Breast epithelium (tissue), 4 donors: ENCODE measurements at places on chromosomes 16 and 17.

DNA sequence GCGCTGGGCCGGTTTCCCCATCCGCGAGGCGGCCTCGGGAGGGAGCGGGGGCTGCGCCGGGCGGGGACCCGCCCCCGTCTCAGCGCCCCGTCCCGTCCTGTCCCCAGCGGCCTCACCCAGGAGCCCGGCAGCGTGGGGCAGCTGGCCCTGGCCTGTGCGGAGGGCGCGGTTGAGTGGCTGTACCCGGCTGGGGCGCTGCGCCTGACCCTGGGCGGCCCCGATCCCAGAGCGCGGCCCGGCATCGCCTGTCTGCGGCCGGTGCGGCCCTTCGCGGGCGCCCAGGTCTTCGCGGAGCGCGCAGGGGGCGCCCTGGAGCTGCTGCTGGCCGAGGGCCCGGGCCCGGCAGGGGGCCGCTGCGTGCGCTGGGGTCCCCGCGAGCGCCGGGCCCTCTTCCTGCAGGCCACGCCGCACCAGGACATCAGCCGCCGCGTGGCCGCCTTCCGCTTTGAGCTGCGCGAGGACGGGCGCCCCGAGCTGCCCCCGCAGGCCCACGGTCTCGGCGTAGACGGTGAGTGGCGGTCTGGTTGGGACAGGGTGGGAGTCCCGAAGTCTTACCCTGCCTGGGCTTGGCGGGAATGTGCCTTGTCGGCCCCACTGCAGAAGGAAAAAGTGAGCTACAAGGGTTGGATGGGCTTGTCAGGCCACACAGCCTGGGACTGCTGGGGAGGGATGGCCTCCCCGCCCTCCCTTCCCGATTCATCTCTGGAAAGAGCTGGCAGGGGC, 720 bp downstream of the METRN start:
- peaks cover 6% of the 10 kb centered on the region for H3K27me3 ChIP-seq
- peaks cover 8% of the 10 kb centered on the region for H3K4me1 ChIP-seq
- H3K4me3 ChIP-seq = peak overlapping the region; percentile 72
- H3K27ac ChIP-seq = no peak overlapping the region
- DNase-seq = no peak

- no peak overlapping the region for H3K27ac ChIP-seq
- no peaks in the 10 kb centered on the region for H3K4me1 ChIP-seq
- no peak overlapping the region for H3K4me3 ChIP-seq
- H3K27me3 ChIP-seq = no peaks in the 10 kb centered on the region
- no peaks in the 10 kb centered on the region for H3K36me3 ChIP-seq
Observed at GRCh38 chr17:20279631-20280030, 187.7 kb downstream of the LGALS9B start.

GRCh38 chr17:69492410-69493071, 78.0 kb downstream of the MAP2K6 start:
- H3K4me1 ChIP-seq = no peaks in the 10 kb centered on the region
- no peak overlapping the region for H3K4me3 ChIP-seq
- DNase-seq = no peak
- no peaks in the 10 kb centered on the region for H3K27me3 ChIP-seq
- H3K27ac ChIP-seq = no peak overlapping the region
- no peaks in the 10 kb centered on the region for H3K36me3 ChIP-seq

- peaks cover 12% of the 10 kb centered on the region for H3K27me3 ChIP-seq
- no peaks in the 10 kb centered on the region for H3K36me3 ChIP-seq
- H3K27ac ChIP-seq = no peak overlapping the region
- no peak overlapping the region for H3K4me3 ChIP-seq
- peaks cover 3% of the 10 kb centered on the region for H3K4me1 ChIP-seq
Observed at GRCh38 chr17:48488548-48489106, 42.2 kb downstream of the HOXB1 start.

GRCh38 chr16:21946889-21947635, 6.1 kb upstream of the UQCRC2 start:
- H3K27ac ChIP-seq = no peak overlapping the region
- no peaks in the 10 kb centered on the region for H3K27me3 ChIP-seq
- no peak overlapping the region for H3K4me3 ChIP-seq
- H3K36me3 ChIP-seq = no peaks in the 10 kb centered on the region
- no peaks in the 10 kb centered on the region for H3K4me1 ChIP-seq

GRCh38 chr16:74605746-74606520, 981 bp downstream of the GLG1 start:
- no peaks in the 10 kb centered on the region for H3K36me3 ChIP-seq
- peak overlapping the region; percentile 89 for H3K4me3 ChIP-seq
- H3K27ac ChIP-seq = peak overlapping the region; percentile 95
- no peak for DNase-seq

- no peaks in the 10 kb centered on the region for H3K4me1 ChIP-seq
- H3K4me3 ChIP-seq = no peak overlapping the region
- no peak overlapping the region for H3K27ac ChIP-seq
Observed at GRCh38 chr17:13055131-13055530, 37.3 kb upstream of the ELAC2 start.
